ENCODE measurements at places on chromosomes 13 and 19.

DNA sequence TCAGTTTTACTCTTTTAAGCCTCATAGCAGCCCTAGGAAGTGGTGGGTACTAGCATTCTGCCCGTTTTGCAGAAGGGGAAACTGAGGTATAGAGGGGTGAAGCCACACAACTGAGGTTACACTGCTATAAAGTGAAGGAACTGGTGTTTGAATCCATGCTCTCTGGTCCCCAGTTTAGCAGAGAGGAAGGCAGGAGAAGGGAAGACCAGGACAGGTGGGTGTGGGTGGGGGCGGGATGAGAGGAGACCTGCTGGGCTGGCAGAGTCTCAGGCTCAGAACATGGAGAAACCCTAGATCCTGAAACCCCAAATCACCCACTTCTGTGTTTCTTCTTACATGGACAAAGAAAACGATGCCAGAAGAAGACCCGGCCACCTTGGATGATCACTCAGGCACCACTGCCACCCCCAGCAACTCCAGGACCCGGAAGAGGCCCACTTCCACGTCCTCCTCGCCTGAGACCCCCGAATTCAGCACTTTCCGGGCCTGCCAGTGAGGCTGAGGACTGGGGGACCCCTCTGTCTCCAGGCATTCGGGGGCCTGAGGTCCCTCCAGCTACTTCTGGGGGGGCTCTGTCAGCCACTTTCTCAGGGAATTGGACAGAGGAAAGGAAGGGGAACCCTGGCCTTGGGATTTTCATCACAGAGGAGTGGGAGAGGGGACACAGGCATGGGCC lies 2.3 kb upstream of the CARM1 start:
- no peak for DNase-seq

DNA sequence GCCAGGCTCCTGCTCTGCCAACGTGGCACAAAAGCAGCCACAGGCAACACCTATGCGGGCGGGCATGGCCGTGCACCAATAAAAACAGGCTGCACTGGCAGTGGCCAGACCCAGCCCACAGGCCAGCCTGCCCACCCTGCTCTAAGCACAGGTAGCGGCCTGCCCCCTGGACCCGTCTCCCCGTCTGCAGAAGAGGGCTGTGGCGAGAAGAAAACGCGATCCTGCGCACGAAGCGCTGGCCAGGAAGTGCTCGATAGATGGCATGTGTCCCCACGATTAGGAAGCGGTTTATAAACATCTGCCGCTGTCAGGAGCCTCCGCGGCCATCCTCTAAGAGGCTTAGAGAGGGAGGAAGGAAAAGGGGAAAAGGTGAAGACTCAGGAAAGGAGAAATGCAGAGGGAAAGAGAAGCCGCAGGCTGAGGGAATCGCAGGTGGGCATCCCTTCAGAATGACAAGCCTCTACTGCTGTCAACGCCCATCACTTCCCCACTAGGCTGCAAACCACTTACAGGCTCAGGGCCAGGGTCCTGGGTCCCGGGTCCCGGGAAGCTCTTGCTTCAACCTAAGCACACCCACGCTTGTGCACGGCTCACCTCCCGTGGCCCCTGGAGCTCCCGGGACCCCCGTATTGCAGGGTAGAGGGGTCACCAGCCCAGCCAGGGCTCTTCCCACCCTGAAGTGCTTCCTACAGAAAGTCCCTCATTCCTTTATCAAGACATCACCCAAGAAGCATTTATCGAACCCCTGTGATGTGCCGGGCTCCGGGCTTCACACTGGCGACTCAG lies 10.5 kb downstream of the MLLT1 start:
- DNase-seq = no peak

- DNase-seq = no peak
Observed at GRCh38 chr13:73107970-73108369, 49.2 kb downstream of the KLF5 start.

DNA sequence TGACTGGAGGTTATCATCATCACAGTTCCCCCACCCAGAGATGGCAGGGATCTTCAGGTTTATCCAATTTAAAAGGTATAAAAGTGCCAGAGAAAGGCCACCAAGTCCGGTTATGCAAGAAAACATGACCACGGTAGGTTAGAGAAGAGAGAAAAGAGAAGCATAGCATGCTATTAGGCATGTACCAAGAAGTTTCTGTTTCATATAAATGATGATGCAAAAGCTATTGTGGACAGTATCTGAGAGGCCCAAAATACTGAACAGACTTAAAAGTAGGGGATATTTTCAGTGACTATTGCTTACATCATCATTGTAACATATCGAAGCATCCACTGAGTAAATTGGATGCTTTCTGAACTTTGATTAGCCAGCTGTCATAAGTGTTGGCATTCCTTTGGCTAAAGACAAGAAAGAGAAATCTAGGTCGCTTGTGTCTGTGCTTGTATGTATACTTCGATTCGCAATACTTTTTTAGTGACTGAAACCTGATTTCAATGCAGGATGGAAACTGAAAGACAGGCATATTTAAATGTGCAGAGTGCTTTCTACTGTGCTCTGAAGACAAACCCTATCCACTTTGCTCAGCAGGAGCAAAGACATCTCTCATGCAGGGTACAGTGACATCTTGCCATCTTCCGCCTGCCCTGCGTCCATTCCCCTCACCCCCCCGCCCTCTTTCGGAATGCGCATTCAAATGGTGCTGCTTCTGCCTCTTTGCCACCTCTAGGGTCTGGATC lies 180.3 kb downstream of the SHISA2 start:
- no peak for DNase-seq

- DNase-seq = peak; percentile 25
Observed at GRCh38 chr13:93412676-93413075, 186.1 kb downstream of the GPC6 start.

- no peak for DNase-seq
Observed at GRCh38 chr13:51311231-51311630, 28.3 kb upstream of the SERPINE3 start.

GRCh38 chr19:14479975-14480699 lies 5.0 kb upstream of the PTGER1 start:
- DNase-seq = peak; percentile 52

DNA sequence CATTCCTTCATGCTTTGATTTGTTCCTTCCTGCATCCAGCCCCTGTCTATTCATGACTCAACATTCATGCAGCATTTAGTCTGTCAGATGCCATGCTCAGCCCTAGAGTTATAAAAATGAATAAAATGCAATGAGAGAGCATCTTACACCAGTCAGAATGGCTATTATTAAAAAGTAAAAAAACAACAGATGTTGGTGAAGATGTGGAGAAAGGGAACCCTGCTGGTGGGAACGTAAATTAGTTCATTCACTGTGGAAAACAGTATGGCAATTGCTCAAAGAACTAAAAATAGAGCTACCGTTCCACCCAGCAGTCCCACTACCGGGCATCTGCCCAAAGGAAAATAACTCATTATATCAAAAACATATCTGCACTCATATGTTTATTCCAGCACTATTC lies 70.0 kb upstream of the GTF3A start:
- DNase-seq = no peak

DNA sequence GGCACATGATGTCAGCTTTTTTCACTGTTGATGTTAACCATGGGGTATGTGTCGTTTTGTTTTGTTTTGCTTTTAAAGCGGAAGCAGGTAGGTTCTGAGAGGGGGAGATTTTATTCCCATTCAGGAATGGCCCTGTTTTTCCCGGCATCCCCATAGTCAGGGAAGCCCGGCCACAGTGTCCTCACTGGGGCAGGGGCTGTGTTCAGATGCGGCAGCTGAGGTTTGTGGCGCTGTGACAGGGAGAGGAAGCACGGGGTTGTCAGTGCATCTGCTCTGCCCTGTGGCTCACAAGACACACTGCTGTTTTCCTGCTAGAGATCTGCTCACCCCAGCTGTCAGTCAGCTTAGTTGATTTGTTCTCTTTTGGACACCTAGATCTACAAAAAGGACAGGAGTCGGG lies 27.6 kb downstream of the ANKRD27 start:
- no peak for DNase-seq

- DNase-seq = no peak
Observed at GRCh38 chr13:106296723-106297122, 238.7 kb downstream of the EFNB2 start.

DNA sequence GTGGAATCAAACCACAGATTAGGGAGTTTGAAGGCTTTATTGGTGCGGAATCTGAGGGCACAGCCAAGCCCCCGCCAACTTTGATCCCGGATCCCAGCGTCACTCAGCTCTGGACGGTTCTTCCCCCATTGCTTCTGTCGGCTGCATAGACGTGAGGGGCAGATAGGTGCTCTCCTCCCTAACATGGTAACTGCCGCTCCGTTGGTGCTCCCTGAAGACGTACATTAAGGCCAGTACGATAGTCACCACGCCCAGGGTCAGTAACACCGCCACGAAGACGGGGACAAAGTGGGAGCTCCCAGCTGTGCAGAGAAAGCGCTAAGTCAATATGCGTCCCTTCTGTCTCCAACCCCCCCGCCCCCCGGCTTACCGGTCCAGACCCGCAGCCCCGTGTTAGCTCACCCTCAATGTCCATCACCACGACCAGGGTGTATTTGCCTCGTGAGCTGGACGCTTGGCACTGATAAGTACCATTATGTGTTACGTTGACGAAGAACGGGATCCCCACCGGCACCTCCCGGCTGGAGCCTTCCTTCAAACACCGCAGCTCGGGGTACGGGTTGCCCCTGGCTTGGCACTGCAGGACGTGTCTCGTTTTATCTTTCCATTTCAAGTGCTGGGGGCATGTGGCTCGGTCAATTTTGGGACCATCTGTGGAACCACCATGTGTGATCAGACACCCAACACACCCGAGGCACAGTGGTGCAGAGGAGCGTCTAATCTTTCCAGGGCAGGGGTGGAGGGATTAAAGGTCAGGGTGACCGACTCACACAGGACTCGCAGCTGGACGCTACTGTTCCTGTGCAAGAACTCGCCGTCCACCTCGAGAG lies 644 bp upstream of the RAVER1 start:
- DNase-seq = no peak

- DNase-seq = peak; percentile 28
Observed at GRCh38 chr19:24069905-24070657, 16.9 kb upstream of the ZNF254 start.

GRCh38 chr13:46119883-46120614 lies 15.2 kb upstream of the CPB2 start:
- DNase-seq = peak; percentile 84

- DNase-seq = no peak
Observed at GRCh38 chr19:54677217-54677616, 14.4 kb downstream of the LILRB4 start.

DNA sequence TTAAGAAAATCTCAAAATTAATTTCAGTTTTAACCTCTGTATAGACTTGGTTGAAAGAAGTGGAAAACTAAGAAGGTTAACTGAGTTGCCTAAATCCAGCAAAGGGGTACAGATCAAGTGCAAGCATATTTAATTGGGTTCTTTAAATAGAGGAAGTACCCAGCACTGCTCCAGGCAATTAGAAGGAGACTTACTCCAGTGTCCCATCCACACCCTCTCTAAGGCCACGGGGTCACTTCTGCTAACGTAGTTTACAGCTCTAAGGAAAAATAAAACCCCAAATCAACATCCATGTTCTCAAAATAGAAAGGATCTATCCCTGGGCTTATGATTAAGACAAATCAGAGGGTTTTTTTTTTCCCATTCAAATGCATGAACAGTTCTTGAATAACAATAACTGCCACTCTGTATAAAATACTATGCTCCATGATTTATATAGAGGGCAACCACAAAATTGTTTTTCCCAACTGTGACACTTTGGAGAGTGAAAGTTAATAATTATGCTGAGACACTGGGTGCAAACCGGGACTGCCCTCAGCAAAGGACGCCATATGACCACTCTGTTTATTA lies 4.6 kb downstream of the FRY start:
- DNase-seq = no peak

DNA sequence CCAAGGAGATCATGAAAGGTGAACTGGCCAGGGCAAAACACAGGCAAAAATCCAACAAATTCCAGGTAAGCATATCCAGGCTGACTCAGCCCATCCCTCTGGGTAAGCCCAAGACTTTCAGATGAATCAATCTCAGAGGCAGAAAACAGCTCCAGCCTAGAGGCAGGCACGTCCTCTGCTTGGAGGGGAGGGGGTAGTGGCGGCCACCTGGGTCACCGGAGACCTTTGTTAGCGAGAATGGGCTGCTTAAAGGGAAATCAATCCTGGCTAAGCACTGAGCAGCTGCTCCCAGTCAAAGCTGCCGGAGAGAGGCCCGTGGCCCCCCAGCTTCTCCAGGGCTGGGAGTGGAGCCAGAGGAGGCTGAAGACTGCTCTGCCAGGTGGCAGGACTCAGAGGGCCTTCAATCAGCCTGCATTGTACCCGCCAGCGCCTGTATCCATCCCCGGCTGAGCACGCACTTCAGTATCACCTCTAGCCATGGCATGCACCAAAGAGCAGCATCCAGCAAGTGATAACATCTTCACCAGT lies 48.2 kb downstream of the PIN1 start:
- DNase-seq = peak; percentile 77

- DNase-seq = no peak
Observed at GRCh38 chr13:56510836-56511235, 629.9 kb upstream of the PRR20A start.

DNA sequence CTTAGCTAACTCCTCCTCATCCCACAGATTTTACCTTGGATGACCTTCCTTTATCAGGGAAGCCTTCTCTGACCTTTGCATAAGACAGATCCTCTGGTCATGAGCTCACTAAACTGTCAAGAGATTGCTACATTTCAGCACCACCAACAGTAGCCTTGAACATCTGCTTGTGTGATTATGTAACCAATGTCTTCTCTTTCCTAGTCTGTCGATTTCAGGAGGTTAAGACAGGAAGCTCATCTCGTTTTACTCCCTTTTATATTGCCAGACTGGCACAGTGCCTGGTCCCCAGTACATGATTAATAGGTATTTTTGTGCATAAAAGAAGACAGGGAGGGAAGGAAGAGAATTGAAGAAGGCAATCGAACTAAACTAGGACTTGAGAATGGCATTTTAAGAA lies 1697.7 kb downstream of the EFNB2 start:
- DNase-seq = peak; percentile 2

GRCh38 chr13:70622796-70623195 lies 514.5 kb upstream of the KLHL1 start:
- no peak for DNase-seq

- no peak for DNase-seq
Observed at GRCh38 chr19:40667602-40668001, 22.8 kb downstream of the NUMBL start.

GRCh38 chr13:106445996-106446395 lies 89.5 kb downstream of the EFNB2 start:
- peak; percentile 96 for DNase-seq

DNA sequence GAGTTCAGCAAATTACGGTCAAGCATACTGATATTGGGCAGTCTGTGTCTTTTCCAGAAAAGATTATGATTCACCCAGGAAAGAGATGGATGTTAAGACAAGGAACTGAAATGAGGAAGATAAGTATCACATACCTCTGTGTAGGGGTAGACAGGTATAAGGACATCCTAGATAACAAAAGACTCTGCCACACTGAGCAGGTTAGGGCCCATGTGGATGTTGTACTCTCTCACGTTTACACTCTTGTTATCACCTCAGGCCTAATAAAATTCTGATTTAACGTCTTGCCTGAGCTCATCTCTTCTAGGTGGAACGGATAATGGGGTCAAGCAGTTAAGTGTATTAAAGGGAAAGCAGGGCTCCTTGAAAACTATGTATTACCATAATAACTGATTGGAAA lies 2480.8 kb downstream of the PCDH9 start:
- DNase-seq = no peak
